ENCODE measurements at places on chromosomes 6 and 20.

GRCh38 chr6:82088978-82089771, 158.4 kb downstream of the IBTK start:
- no peak for DNase-seq

- no peak for DNase-seq
These were observed 44.3 kb upstream of the MYL9 start for GRCh38 chr20:36496707-36497669.

GRCh38 chr6:162154001-162154400, 573.6 kb downstream of the PRKN start:
- no peak for DNase-seq

GRCh38 chr20:50645253-50646068, 45.9 kb downstream of the RIPOR3 start:
- DNase-seq: no peak

DNA sequence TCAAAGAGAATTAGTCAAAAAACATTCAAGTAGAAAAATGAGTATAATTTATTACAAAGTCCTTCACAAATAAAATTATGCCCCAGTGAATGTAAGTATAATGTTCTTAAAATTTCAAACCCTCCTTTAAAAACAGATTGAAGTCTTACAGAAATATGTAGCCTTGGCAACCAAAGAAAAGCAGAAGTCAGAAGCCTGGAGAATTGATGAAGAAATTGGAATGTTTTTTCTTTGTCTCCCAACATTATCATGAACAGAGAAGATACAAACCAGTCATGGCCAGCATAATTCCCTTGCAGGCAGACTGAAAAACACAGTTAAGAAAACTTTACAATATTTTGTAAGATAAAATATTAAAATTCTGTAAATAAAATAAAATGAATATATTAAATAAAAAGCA, 221.9 kb downstream of the TBC1D32 start:
- no peak for DNase-seq

DNA sequence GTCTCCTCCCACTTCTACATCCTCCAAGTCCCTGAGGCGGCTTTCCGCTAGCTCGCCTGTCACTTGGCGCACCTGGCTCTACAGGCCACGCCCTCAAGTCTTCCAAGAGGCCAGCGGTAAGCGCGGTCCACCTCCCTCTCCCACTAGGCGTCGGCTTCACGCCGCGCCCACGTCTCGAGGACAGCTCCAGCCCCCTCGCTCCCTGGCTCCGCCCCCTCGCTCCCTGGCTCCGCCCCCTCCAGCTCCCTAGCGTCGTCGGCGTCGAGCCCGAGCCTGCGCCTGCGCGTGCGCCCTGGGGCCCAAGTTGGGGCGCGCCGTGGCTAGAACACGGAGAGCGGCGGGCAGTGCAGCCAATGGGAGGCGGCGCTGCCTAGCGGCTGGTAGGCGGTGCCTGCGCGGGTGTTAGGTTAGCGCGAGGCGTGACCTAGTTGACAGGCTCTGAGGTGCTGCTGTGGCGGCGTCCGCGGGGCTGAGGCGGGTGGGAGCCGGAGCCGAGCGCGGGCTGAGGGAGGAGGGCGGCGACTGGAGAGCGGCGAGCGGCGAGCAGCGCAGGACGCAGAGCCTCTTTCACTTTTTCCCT, at the start of gene MACROD2:
MACROD2 (plus strand) TSS at position 431 of the 580 bp plus-strand sequence.
- peak; percentile 92 for DNase-seq

Data from HL-60 (cell line).